ENCODE measurements at places on chromosomes 16 and 17.

DNA sequence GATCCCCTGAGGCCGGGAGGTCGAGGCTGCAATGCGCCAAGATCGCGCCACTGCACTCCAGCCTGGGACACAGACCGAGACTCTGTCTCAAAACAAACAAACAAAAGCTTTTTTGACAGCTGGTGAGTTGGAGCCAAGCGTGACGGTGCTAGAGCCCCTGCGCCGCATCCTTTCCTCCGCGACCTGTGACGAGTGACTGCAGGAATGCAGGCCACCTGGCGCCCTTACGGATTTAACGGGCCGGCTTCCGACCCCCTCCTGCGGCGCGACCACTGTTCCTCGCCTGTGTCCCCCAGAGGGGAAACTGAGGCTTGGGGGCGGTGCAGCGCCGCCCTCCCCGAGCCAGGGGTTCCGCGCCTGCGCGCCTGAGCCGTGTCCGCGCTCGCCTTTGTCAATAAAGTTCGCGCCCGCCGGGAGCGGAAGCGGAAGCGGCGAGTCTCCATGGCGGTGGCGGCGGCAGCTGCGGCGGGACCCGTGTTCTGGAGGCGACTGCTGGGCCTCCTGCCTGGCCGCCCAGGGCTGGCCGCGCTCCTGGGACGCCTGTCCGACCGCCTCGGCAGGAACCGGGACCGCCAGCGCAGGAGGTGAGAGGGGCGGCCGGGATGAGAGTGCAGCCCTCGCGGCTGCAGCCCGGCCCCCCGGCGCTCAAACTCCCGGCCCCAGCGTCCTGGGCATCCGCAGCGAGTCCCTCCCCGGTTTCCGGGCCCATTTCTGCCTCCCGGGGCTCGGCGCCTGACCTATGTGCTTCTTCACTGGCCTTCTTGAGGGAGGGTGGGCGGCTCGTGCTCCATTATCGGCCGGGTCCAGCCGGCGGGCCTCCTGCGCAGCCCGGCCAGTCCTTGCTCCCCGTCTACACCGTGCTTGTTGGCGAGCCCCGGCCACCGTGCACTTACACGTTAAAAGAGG lies at the start of gene PGS1:
TSS of gene PGS1 (plus strand) at position 425 of the 906 bp plus-strand sequence. CDS start at position 442, 17 bp downstream.
- peak; percentile 84 for DNase-seq

- DNase-seq: no peak
Measured at GRCh38 chr17:45060382-45060796, 728 bp upstream of the NMT1 start.

DNA sequence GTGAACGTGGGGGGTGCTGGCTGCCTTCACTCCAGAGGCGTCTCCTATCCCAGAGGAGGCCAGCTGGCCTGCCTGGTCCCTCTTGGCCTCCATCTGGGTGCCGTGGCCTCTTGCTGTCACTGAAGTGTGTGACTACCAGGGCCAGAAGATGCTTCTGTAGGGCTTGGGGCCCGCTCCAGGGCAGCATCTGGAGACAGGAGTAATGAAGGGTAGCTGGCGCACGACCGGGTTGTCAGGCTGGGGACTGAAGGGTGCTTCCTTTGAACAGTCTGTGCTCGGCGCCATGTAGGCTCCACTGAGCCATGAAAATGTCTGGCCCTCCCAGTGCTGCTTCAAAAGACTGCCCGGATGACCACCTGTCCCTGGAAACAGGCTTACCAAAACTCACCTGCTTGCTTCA lies 31.3 kb downstream of the ASIC2 start:
- no peak for DNase-seq

- no peak for DNase-seq
Measured at GRCh38 chr16:48011878-48012658, 143.7 kb downstream of the ABCC12 start.

GRCh38 chr17:28716740-28717577 lies 709 bp downstream of the RAB34 start:
- peak; percentile 51 for DNase-seq

- DNase-seq: no peak
Measured at GRCh38 chr16:16924613-16925012, 545.7 kb downstream of the NPIPA7 start.

DNA sequence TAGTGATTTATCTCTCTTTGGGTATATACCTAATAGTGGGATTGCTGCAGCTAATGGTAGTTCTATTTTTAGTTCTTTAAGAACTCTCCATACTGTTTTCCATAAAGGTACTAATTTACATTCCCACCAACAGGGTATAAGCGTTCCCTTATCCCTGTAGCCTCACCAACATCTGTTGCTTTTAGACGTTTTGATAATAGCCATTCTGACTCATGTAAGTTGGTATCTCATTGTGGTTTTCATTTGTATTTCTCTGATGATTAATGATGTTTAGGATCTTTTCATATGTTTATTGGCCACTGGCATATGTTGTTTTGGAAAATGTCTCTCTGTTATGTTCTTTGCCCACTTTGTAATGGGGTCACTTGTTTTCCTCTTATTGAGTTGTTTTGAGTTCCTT lies 88.5 kb upstream of the ZNF267 start:
- DNase-seq: no peak

GRCh38 chr17:66966704-66967418 lies 2.4 kb downstream of the CACNG4 start:
- DNase-seq: no peak

- DNase-seq: no peak
Measured at GRCh38 chr17:13475574-13476223, 126.0 kb downstream of the HS3ST3A1 start.

DNA sequence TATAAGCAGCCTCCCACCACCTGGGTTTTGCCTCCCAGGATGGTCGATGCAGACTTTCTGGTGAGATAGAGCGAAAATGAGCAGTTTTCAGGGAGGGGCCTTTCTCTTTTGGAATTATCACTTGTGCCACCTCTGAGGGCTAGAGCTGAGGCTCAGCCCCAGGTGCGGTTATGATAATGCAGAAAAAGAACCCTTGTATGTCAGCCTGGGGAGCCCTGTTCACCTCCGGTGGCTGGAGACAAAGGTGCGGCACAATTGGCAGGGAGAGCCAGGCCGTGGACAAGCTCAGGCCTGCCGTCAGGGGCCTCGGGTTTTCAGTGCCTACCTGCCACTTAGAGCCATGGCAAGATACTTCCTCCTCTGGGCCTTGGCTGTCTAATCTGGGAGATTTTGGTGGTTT lies 4.4 kb downstream of the SCPEP1 start:
- DNase-seq: no peak

DNA sequence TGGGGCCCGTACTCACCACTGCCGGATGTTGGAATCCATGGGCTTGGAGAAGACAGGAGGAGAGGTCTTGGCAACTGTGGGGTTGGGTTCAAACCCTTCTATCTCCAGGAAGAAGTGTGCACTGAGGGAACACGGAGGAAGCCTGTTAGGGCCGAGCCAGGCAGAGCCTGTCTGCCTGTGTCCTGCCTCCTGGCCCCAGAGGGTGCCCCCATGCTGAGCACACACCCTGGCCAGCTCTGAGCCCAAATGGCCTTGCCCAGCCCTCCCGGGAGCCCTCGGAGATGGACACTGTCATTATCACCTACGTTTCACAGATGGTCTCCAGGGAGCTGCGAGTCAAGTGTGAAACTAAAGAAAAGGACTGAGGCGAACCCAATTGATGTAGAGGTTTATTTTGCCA lies 12.5 kb downstream of the TRPV3 start:
- no peak for DNase-seq

DNA sequence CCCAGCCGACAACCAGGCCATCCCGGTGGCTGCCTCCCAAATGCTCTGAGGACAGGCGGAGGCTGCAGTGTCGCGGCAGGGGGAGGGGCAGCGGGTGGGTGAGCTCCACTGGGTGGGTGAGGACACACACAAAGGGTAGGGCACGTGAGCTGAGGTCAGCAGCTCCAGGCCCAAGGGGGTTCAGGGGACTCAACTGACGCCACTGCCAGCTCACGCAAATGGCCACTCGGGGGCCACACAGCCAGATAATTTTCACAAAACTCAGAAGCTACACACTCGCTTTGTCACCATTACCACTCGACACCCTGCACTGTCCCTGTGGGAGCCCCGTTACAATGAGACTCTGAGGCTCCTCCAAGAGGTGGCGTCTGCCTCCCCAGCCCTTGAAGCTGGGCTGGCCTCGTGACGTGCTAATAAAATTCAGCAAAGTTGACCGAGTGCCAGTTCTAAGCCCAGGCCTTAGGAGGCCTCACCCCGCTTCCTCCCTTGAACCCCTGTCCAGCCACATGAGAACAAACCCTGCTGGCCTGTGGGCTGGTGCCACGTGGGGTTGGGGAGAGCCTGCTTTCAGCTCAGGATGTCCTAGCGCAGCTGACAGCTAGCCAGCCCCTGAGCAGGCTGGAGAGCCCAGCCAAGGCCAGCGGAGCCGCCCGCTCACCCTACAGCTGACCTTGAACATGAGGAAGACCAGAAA lies 56.9 kb downstream of the RMI2 start:
- no peak for DNase-seq

- DNase-seq: no peak
Measured at GRCh38 chr17:33096161-33096560, 104.5 kb downstream of the SPACA3 start.

- DNase-seq: no peak
Measured at GRCh38 chr16:69814561-69814960, 52.4 kb downstream of the WWP2 start.

GRCh38 chr17:16584273-16584995 lies 15.4 kb upstream of the ZNF287 start:
- DNase-seq: peak; percentile 94

GRCh38 chr16:10878328-10878643 lies 1.3 kb downstream of the CIITA start:
- no peak for DNase-seq

DNA sequence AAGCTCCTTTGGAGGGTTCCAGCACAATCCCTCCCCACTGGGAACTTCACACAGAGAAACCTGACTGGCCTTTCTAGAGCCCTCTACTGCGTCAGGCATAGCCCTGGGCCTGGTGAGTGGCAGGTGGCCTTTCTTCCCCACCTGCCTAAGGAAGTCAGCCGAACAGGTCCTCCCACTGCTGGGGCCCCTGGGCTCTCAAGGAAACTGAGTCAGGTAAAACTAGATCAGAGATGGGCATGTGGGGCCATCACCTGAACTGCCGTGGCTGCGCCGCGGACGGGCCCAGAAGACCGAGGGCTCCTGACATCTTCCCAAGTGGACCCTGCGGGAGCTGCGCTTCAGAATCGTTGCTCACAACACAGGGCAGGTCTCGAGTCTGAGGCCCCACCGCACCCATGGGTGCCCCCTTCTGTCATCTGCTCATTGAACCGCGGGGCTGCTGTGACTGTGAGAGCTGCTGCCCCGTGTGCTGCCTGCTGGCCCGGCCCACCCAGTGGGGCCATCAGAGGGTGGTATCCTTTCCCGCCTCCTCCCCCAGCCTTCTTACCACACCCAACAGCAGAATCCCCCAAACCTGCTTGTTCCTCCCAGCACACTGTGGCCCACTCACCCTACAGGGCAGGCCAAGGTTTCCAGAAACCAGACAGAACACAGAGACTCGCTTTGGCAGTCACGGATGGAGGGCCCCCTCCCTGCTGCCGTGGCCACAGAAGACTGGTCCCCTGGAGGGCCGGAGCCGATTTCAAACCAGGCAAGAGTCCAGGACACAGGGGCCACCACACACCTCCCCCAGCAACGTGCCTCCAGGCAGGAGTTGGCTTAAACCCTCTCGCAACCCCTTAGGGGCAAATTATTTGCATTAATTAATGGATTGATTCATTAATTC lies 81.1 kb downstream of the TBC1D16 start:
- DNase-seq: no peak

GRCh38 chr17:75129576-75129975 lies 2.0 kb downstream of the NT5C start:
- no peak for DNase-seq

- DNase-seq: no peak
Measured at GRCh38 chr16:89360760-89361435, 129.5 kb downstream of the ANKRD11 start.

GRCh38 chr17:35788477-35789368 lies 6.7 kb downstream of the MMP28 start:
- DNase-seq: peak; percentile 72

- no peak for DNase-seq
Measured at GRCh38 chr16:10577305-10578202, 2.8 kb downstream of the EMP2 start.

GRCh38 chr17:40095351-40095943 lies 4.9 kb downstream of the NR1D1 start:
- DNase-seq: no peak

DNA sequence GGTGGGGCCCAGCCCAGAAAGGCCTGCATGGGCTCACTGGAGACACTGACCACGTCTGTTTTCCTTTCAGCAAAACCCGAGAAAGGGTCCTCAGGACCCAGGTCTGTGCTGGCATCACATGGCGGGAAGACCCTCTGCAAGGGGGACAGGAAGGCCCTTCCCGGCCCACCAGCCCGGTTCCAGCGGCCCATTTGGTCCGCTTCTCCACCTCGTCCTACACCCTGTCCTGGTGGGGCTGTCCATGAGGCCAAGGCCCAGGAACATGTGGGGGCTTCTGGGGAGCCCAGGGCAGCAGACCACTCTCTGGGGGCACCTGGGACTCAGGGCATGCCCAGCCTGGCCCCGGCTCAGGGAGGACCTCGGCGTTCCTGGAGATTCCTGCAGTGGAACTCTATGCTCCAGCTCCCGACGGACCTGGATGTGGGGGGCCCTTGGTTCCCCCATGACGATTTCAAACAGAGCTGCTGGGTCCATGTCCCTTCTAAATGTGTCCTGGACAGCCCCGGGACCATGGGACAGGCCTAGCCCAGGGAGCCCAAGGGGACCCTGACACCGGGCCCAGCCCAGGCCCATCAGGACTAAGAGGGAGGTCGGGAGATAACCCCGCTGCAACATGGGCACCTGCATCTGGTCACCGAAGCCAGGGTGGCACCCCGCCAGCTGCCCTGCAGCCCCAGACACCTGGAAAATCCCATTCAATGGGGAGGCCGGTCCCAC lies 26.4 kb upstream of the KSR1 start:
- DNase-seq: no peak

DNA sequence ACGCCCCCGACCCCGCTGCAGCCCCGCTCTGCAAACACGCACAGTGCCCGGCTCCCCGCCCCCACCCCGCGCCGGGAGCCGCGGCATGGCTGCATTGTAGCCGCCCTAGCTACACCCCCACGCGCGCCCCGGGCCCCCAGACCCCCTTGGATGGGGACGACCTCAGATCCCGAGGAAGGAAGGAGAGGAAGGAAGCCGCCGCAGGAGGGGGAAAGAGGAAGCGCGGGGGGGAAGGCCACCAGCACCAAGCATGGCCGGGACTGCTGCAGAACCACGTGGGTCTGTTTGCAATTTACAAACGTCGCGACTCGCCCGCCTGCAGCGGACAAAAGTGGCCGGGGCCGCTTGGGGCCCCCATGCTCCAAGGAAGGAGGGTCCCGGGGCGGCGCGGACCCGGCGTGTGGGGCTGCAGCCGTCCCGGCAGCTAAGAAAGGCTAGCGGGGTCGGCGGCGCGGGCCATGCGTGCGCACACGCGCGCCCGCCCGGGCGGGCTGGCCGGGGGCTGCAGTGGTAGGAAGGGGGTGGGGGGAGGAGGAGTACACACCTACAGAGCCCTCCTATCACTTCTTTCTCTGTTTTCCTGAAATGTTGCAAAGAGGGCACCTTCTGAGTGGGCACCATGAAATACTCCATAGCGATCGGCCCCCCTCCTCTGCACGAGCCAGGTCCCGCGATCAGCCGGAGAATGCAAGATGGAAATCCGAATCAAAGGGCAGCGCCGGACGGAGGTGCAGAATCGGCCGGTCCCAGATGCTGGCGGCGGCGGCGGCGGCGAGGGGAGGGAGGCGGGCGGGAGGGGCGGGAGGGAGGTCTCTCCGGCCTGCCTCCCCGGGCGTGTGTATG lies 488 bp downstream of the TFAP4 start:
- DNase-seq: peak; percentile 86
